ENCODE measurements at places on chromosomes 16 and 17.

DNA sequence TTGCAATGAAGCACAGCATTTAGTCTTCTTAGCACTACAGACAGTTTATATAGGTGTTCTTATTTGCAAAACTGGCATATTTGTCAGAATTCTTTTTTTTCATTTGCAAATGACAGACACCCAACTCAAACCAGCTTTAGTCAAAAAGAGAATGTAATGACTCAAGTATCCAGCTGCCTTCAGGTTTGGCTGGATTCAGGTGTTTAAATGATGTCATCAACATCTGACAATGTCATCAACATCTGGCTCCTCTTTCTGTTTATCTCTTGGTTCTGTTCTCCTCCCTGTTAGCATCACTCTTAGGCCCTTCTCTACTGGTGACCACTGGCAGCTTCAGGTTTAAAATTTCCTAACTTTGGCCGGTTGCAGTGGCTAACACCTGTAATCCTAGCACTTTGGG, 18.9 kb downstream of the TMC5 start:
- no peak for DNase-seq

DNA sequence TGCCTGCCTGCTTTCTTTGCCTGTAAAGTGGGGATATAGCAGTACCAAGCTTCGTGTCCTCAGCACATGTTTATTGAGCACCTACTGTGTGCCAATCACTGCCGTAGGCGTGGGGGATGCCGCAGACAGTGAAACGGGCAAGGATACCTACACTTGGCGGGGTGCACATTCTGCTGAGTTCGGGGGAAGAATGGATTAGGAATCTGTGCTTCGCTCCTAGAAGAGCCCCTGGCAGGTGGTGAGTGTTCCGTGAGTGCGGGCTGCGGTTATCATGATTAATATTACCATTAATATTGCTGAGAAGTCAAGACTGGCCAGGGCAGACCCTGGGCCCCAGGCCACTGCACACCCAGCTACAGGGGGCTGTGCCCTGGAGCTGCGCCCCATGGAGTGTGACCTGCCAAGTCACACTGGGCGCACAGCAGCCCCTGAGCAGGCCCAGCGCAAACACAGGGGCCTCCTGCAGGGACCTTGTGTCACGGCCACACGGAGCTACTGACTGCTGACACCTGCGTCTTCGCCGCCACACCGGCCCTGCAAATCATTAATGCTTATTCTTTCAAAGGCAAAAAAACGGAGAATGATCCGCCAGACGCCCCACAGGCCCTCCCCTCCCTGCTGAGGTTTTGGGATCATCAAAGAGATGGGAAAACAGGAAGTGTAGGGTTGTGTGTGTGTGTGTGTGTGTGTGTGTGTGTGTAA, 213.4 kb upstream of the GSE1 start:
- no peak for DNase-seq

DNA sequence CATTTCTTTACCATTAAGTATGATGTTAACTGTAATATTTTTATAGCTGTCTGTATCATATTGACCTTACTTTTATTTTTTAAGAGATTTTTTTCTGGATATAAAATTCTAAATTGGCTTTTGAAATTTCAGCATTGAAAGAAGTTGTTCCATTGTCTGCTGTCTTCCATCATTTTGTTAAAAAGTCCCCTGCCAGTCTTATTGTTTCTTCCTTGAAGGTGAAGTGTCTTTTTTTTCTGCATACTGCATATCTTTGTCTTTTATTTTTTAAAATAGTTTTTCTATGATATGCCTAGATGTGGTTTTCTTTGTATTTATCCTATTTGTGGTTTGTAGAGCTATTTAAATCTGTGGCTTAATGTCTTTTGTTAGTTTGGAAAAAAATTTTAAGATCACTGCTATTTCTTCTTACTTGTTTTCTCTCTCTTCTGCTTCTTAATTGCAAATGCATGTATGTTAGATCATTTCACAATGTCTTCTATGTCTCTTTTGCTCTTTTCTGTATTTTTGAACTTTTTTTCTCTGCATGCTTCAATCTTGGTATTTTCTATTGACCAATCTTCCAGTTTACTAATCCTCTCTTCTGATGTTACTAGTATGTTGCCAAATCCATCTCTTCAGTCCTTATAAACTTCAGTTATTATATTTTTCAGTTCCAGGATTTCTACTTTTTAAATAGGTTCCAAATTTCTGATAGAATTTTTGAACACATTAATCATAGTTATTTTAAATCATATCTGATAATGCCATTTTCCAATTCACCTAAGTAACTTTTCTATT, 20.2 kb downstream of the IL21R start:
- no peak for DNase-seq

- DNase-seq, result no peak
These were observed 74.8 kb upstream of the SMURF2 start for GRCh38 chr17:64736804-64737492.

DNA sequence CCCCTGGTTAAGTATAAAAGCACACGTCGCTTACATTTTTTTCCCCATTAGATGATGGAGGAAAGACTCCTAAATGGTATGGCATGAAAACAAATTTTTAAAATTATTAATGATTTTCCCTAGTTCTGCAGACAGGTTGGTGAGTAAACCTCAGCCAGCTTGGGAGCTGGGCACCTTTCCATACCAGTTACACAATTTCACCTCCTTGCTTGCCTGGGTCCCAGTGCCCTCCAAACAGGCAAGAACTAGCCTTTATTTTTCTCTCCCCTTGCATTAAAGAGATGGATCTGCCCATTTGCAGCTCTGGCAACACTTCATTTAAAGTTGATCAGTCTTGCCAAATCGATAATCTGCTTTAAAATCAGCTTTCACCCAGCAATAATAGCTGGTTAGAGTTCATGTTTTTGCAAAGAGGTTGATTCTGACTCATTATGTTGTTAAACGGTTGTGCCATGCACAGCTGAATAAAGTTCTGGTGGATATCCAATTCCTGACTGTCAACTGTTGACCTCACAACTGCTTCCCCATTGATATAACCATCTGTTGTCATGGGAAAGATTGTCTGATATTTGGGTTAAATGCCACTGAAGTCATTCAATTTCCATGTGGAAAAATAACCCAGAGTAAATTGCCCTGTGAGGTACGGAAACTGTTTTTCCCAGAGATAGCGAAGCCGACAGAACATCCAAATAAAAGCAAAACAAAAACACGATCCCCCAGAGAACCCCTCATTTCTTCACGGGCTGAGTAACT, 1.3 kb downstream of the C17orf58 start:
- DNase-seq, result no peak

- peak; percentile 43 for DNase-seq
These were observed at the start of gene STX1B for GRCh38 chr16:31010585-31011325. TSS of gene STX1B (minus strand) at chr16:31010638. CDS start at chr16:31010396, 242 bp downstream.

DNA sequence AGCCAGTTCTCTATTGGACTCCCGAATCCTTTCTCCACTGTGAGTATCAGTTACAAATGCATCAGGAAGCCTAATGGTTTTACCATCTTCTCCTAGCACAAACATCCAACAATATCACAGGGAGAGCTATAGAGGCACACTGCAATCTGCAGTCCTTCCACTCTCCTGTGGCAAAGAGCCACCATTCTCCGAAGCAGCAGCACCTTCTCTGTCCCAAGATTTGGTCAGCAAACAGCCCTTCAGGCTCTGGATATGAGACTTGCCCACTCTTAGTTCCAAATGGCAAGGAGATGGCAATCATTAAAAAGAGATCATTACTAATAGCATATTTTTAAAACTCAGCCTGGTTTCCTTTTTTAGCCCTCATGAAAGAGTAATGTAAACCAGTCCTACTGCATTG, 223.4 kb downstream of the HS3ST3A1 start:
- no peak for DNase-seq

All from NCI-H1105 treated with DMSO at 0.1 percent for 48 hours (cell line).